ENCODE measurements at places on chromosomes 16 and 17.

DNA sequence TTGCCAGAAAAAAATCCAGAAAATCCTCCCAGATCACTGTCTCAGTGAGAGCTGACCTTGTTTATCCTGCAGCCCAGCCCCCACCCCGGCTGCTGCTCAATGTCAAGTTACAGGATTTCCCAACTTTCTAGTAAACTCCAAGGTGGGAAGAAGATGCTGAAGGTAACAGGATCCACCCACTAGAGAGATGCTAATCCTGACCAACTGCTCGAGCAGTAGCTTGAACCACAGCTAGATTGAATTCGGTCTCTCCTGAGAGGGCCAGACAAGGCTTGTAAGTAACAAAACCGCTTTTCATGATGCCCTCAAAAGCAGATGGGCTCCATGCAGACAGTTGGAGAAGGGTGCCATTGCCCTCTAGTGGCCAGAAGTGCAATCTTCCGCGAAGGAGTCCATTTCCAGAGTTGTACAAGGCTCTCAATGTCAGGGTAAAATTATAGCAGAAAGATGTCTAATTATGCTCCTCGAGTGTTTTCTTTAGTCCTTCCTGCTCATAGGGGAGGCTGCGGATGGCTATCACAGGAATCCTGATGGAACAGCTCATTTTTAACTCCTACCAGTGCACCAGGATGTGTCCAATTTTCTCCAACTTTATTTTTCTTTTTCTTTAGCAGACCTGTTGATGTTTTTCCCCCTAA, 3.9 kb downstream of the CDH11 start:
- DNase-seq: peak; percentile 90

GRCh38 chr16:66521951-66522771, 27.8 kb downstream of the TK2 start:
- peak; percentile 36 for DNase-seq

- DNase-seq: no peak
Measured at GRCh38 chr17:42845918-42846593, 1.7 kb downstream of the AOC2 start.

- DNase-seq: no peak
Measured at GRCh38 chr16:19771796-19772195, 53.7 kb downstream of the IQCK start.

- DNase-seq: no peak
Measured at GRCh38 chr16:57911743-57912142, 59.2 kb downstream of the CNGB1 start.

- DNase-seq: no peak
Measured at GRCh38 chr16:86594721-86595120, 16.4 kb downstream of the FOXL1 start.

DNA sequence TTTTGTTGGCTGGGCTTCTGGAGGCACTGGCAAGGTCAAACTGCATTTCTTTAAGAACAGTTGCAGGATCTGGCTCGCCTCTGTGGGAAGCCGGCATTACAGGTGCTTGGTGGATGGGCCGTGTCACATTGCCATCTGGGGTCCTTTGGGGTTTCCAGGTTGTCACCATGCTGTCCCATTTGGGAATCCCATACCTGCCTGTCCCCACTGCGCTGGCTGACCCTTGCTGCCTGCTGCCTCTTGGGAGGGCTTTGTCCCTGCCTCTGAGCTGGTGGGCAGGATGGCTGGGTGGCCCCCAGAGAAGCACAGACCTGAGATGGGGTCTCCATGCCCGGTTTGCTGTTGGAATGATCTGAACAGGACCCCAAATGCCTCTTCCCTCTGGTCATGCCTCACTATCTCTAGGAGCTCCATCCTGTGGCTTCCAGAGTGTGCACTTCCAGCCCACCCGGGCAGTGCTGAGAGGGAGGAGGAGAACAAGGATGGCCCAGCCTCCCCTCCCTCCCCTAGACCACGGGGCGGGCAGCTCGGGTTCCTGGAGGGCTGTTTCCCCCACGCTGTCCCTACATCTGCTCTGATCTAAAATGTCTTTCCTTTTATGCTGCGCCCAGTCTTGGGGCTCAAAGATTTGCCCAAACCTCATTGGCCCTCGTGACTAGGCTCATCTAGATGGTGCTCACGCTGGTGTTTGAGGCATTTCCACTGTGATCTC, 28.0 kb downstream of the OR1D5 start:
- DNase-seq: no peak

- DNase-seq: no peak
Measured at GRCh38 chr16:543301-544164, 16.0 kb downstream of the CAPN15 start.

DNA sequence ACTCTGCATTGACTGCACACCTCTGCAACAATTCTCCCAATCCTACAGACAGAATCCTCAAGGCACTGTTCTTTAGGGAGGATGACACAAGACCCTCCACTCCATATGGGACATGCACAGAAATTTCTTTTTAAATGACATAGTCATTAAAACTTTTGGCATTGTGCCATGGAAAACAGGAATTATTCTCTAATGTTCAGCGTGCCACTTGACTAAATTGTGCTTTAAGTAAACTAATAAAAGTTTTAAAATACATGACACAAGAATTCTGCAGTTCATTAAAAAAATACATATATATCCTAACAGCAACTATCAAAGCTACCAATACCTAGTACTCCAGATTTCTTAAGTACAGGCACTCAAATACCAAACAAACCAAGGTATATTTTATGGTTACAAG, 16.0 kb downstream of the CEP112 start:
- DNase-seq: no peak

GRCh38 chr16:61862221-61863155, 173.8 kb downstream of the CDH8 start:
- DNase-seq: no peak

DNA sequence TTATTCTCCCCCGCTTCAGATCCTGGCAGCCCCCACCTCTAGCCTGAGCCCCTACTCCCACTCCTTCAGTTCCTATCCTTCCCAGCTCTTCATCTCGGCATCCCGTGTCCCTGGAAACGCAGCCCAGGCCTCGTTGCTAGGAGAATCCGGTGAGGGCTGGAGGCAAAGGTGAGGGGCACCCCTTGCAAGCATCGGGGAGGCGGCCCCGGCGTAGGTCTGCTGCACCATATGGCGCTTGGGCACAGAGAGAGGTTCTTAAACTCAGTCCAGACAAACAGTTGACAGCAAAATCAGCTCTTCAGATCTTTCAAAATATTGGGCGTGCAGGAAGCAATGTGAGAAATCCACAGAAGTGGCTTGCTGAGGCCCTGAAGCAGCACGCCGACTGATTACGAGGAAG, 15.0 kb downstream of the SLC38A8 start:
- DNase-seq: no peak

- no peak for DNase-seq
Measured at GRCh38 chr17:19991252-19991885, 13.7 kb upstream of the AKAP10 start.

DNA sequence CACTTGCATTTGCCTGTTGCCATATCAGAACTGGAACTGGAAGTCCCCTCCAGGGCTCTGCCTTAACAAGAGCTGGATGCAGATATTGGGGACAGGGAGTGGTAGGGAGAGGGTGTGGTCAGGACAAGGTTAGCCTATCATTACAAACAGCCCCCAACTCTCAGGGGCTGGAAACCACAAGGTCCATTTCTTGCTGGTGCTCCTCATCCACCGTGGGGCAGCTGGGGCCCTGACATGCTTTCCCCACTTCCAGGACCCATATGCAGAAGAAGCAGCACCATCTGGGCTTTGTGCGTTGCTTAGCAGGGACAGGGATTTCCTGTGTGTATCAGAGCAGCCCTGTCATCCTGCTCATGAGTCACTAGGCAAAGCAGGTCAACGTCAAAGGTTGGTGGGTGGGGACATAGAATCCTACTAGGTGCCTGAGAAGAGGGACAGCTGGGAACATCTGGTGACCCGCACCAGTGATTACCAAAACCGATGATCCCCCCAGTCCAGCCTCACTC, 26.9 kb downstream of the RGS9 start:
- DNase-seq: no peak

DNA sequence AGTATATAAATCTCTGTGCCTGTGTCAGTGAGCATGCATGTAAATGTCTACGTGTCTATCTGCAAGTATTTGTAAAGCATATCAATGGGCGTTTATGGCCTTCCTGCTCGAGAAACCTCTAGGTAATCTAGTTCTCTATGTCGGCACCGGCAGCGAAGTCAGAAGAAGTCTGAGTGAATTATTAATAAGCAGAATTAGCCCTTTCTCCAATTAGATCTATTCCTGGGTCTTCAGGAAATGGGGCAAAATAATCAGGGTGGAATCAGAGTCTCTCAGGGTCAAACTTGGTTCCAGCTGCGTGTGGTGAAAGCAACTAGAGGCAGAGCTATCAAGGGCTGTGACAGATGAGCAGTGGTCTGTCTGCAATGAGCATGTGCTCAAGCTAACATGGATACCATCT, at the start of gene C17orf78:
C17orf78 (plus strand) TSS at position 280 of the 400 bp plus-strand sequence; CDS start at position 388, 108 bp downstream.
- DNase-seq: no peak

DNA sequence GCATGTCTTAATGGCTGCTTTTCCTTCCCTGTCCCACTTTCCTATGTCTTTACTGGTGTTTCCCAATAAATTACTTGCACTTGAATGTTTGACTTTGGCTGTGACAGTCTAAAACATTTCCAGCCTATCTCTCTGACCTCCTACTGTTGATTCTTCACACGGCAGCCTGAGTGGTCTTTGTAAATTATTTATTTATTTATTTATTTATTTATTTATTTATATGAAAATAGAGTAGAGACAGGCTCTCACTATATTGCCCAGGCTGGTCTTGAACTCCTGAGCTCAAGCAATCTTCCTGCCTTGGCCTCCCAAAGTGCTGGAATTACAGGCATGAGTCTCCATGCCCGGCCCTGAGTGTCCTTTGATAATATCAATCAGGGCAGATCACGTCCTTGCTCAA, 28.4 kb upstream of the LYRM9 start:
- DNase-seq: no peak

GRCh38 chr17:8985054-8985701, 19.7 kb upstream of the PIK3R5 start:
- no peak for DNase-seq

- DNase-seq: no peak
Measured at GRCh38 chr17:41635121-41636097, 11.0 kb upstream of the KRT17 start.
